ENCODE measurements at places on chromosomes 6 and 20.

- no peak for DNase-seq
These were observed 80.0 kb upstream of the ATXN1 start for GRCh38 chr6:16841241-16841640.

- peak; percentile 39 for DNase-seq
These were observed 86.4 kb upstream of the CLDN20 start for GRCh38 chr6:155177363-155177961.

DNA sequence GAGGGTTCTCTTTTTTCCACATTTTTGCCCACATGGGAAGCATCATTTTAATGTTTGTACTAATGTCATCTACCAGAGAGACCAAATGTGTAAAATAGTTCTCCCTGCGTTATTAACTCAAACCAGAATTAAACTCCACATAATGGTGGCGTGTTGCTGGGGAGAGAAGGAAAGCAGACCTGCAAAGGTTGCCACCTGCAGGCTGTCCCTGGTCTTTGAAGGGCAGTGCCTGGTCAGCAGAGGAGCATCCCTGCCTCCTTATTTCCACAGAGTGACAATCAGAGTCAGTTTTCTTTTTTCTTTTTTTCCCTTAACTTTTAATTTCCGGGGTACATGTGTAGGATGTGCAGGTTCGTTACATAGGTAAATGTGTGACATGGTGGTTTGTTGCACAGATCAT, 214.5 kb downstream of the TBX18 start:
- no peak for DNase-seq

DNA sequence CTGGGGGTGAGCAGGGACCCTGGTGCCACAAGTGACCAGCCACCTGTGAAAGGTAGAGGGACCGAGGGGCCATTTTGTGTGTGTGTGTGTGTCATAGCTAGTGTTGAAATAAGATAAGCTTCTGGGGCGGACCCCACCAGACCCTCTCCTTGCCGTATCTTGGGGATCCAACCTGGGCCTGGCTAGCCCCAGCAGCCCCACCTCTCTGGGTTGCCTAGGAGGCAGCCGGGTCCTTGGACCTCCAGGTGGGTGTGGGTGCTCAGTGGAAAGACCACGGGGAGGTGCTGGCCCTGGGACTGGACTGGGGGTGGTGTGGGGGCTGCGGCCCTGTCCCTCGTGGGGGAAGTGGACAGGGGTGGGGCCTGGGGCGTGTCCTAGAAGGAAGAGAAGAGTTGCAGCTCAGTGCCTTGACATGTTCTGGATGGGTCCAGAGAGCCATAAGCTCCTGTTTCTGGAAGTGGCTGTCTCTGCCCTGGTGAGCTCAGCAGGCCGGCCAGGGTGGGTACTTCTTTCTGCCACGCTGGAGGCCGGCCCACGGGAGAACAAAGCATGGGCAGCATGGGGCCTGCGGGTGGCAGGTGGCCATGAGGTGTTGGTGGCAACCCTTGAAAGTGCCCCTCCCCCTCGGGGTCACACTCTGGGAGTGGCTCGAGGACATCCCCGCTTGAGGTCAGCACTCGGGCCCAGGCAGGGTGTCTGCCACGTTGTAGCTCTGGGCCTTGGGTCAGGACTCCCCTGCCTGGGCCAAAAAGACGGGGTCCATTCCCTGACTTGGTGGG, 8.4 kb downstream of the RBBP8NL start:
- no peak for DNase-seq

GRCh38 chr6:136969930-136970329, 47.8 kb downstream of the SLC35D3 start:
- no peak for DNase-seq

DNA sequence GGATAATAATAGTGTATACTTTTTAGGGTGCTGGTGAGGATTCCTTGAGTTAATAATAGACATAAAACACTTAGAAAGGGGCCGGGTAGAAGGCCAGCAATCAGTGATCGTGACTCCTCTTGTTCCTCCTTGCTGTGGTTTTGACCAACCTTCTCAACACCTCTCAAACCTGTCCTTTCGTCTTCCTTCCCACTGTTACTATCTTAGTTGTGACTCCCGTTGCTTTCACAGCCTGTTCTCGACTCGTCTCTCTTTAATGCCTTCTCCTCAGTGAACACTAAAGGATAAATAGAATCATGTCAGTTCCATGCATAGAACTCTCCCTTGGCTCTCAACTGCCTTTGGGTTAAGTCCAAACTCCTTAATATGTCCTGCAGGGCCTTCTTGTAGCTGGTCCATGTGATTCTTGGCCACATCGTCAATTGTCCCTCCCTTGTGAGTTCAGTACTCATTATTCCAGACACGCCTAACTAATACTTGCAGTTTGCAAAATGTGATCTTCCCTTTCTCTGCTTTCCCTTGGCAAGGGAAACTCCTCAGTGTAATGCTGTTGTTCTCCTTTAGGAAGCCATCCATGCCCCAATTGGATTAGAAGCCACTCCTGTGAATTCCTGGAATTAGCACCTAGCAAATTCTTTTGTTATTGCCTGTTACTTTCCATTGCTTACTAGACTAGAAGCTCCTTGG, 164.9 kb downstream of the UTRN start:
- DNase-seq: no peak

DNA sequence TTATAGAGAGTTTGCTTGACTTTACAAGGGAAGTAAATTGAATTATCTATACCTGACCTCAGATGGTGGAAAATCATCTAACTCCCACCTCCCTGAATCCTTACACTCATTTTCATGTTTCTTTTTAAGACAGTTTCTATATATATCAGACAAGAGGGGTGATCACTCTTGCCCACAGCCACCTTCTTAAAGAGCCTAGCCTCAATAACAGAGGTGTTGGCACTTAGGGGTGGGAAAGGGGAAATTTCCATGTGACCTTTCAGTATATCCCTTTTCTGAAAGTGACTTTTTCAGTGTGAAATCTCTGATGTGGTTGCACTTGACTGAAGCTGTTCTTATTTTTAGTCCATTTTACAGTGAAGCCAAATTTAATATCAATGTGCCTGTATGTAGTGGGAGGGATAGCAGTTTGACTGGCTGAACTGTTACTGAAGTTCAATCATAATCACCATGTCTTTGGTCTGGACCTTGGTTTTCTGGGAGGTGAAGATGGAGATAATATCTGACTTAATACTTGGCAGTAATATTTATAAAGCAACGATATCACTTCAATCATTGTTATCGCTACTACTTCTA, 141.3 kb downstream of the MAP3K7 start:
- no peak for DNase-seq

DNA sequence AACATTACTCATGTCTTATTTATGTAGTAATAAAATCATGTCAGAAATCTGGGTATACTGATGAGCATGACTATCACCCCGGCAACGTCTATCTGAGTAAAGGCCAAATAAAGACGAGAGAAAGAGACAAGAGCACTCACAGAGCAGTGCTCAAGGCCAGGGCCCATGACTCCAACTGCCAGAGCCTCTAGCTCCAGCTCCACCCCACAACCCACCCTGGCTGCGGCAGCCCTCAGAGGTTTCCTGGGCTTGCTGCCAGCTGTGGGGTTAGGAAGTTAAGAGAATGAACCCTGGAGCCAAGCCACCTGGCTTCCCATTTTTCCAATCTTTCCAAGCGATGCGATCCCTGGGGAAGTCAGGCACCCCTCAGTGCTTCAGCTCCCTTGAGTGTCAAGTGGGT, 92.0 kb upstream of the PAX1 start:
- peak; percentile 75 for DNase-seq

DNA sequence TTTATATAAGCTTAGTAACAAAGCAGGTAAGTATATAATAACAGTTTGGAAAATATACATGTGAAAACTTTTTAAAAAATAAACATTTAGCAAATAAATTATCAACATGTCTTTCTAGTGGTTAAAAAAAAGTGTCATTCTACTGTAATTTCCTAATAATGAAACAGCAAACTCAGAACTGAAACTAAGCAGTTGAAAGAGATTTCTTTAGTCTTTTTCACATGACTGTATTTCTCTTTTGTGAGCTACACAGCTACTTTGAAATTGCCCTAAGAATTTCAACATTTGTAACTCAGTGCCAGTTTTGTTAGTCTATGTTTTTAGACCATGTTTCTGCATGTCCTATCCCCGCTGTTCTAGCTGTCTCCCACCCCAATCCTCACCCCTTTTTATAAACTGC, 28.4 kb upstream of the SDHAF4 start:
- no peak for DNase-seq

GRCh38 chr20:6698056-6698455, 69.4 kb upstream of the BMP2 start:
- DNase-seq: no peak

DNA sequence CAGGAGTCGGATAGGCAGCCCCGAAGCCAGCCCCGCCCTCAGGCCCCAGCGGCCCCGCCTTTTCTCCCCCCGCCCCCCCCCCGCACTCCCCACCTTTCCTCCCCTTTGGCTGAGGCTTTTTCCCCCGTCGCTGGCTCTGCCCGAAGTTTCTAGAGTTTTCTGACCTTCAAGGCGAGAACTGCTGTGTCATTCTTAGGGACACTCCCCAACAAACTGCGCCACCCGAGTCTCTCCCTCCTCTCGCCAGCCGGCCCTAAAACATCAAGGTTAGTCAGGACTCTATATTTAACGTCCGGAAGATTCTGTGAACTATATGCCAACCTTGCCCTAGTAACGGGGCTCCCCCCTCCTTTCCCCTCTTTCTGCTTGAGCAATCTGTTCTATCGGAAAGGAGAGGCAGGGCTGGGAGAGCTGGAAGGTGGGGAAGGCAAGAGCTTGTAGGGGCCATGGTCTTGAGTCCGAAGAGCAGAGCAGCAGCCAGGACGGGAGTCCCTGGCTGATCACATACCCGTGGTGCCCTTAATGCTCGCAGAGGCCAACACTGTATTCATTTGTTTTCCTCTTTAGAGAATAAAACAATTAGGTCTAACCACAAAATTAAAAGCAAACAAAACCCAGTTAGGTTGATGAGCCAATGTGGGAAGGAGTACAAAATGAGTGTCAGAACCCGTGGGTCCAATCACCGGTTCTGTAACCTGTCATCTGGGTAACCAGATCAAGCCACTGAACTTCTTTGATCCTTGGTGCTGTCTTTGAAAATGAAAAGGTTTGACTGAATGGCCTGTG, 5.3 kb upstream of the HSPA1B start:
- DNase-seq: no peak

GRCh38 chr6:4210629-4211419, 75.4 kb upstream of the ECI2 start:
- peak; percentile 5 for DNase-seq

DNA sequence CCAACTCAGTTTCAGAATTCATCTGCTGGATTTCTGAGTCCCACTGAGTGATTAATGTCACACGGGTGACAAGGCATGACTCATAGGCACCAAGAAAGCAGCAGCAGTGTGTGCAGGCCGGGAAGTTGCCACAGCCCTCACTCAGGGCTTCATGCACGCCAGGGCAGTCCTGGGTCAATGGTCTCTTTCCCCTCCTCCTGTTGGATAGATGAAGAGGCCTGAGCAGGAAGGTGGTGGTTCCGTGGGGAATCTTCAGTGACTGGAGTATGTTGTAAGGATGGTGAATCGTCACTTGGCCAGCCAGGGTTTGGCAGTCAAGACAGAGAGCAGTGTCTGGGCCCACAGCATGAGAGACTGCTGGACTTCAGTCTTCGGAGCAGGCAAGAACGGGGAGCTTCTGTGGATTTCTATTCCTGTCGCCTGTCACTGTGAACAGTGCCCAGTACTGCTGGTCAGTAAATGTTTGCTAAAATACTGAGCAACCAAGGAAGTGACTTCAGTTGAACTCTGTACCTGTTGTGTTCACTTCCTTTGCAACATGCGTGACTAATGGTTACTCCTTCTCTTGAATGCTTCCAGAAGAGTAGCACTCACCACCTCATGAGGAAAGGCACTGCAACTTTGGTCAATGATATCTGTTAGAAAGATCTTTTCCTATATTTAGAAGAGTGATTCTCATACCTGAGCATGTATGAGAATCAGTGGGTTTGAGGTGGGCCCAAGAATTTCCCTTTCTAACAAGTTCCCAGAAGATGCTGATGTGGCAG, 62.0 kb upstream of the CD93 start:
- no peak for DNase-seq

- DNase-seq: no peak
These were observed 41.4 kb upstream of the TMX4 start for GRCh38 chr20:8060977-8061376.

DNA sequence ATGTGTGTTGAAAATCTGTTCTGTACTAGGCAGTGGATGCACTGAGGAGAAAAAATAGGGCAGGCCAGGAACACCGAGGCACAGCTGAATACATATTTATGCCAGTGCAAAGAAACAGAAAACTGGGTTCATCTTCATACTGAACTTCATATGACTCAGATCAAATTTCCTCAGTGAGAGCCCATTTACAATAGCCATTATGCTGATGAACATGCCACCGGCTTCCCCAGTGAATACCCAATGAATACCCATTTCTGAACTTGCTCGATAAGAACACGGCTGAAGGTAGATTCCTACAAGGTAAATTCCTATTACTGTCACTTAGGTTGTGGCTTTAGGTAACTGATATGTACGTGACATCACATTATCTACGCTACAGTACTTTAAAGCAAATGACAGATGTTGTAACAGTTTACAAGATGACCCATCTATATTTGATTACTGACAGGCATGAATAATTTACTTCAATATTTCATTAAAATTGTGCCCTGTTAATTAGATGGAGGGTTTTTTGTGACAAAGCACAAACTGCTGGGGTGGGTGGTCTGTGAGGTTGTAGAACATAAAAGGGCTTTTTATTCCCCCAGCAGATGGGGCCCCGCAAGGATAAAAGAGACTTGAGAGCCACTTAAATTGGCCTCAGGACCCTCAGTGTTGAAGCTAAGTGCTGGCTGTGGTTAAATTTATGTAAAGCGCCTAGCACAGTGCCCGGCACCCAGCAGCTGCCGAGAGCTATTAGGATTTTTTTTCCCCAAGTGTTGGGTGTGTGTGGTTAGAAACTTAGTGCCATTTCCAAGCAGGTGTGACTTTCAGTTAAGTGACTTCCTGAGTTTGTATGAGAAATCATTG, 264.5 kb downstream of the CD83 start:
- DNase-seq: peak; percentile 83

GRCh38 chr6:1630771-1631217, 21.1 kb downstream of the FOXC1 start:
- no peak for DNase-seq

DNA sequence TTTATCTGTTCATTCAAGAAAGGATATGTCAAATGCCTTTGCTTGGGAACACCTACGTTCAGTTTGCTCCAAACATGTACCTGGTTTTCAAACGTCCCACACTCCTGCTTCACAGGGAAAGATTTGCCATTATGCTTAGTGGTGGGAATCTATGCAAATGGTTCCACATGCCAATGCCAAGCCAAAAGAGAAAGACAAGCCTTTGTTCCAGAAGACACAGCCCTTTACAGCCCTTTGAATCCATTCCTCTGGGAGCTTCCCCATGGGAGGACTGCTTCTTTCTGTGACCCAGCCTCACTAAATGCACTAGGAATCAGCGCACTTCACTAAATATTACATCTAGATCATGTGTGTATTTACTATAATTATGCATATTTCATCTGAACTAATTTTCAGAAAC, 619.5 kb downstream of the PRKN start:
- DNase-seq: no peak

DNA sequence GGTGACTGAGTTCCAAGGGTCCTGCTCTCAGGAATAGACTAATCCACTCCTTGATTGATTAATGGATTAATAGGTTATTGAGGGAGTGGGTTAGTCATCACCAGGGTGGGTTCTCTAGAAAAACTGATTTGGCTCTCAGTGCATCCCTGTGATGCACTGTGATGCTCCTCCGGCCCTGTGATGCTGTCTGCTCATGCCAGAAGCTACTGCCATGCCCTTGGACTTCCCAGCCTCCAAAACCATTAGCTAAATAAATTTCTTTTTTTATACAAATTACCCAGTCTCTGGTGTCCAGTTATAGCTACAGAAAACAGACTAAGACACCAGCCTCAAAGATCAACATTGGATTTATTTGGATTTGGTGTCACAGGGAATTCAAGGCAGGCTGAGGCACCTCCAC, 40.4 kb upstream of the CST7 start:
- DNase-seq: no peak

- no peak for DNase-seq
These were observed 173.2 kb downstream of the PDE7B start for GRCh38 chr6:136024711-136025110.
